ENCODE measurements at places on chromosomes 12 and 14. TPM values are rescaled to one million over a fixed set of nuclear protein-coding genes. Genes with fewer than 3 reads are reported as not detected.

- DNase-seq = no peak
These were observed 5.8 kb downstream of the HNRNPC start for GRCh38 chr14:21263284-21264024.

- DNase-seq = no peak
These were observed 31.0 kb upstream of the PTCSC3 start for GRCh38 chr14:36207500-36207899.

- DNase-seq = no peak
These were observed 30.6 kb downstream of the SLC16A7 start for GRCh38 chr12:59626382-59626781.

DNA sequence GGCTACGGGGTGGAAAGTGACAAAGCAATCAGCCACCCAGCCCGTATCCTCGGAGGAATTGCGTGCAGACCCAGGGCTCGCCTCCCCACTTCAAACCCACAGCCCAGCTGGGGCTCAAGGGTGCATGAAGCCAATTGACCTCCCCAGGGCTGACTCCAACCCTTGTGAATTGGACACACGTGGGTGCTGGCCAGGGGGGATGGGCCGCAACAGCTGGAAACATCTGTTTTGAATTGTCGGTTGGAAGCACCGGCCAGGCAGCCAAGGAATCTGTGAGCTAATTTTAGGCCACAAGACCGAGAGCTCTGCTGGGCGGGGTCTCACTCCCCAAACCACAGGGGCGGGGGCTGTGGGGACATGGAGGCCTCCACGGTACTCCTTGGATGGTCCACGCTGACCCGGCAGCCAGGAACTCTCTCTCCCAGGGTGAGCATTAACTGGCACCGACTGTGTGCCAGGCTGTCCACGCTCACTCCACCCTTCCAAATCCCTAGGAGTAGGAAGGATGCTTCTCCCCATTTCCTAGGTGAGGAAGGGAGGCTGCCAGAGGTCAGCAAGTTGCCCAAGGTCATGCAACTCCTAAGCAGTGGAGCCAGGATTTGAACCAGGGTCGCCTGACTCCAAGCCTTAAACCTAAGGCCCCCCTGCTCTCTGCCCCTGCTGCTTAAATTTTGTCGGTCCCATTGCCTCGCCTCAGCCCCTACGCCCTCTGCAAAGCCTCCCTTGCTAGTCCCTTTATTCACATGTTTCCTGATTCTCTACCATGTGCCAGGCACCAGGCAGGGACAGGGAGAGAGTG is 11.9 kb upstream of the TMEM119 start:
- no peak for DNase-seq

DNA sequence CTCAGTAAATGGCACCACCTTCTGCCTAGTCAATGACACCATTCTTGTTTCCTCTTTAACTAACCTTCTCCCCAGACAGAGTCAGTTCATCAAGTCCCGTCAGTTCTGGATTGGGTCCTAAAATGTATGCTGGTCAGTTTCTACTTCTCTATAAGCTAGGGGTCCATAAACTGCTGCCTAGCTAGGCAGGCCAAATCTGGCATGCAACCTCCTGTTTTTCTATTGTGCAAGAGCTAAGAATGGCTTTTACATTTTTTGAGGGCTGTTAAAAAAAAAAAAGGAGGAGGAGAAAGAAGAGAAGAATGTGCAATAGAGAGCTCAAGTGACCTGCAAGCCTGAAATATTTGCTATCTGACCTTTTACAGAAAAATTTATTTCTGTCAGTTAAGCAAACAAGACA is 6.4 kb upstream of the TMED10 start:
- DNase-seq = no peak

SELPLG gene
- 4.0 TPM for total RNA-seq
